Activated CD4-positive, alpha-beta memory T cell treated with anti-CD3 and anti-CD28 coated beads, Interleukin-2, amount 10 ng/mL, durations not matched to agents 7 days and 5 days (primary cell): ENCODE measurements at places on chromosomes 1 and 21.

DNA sequence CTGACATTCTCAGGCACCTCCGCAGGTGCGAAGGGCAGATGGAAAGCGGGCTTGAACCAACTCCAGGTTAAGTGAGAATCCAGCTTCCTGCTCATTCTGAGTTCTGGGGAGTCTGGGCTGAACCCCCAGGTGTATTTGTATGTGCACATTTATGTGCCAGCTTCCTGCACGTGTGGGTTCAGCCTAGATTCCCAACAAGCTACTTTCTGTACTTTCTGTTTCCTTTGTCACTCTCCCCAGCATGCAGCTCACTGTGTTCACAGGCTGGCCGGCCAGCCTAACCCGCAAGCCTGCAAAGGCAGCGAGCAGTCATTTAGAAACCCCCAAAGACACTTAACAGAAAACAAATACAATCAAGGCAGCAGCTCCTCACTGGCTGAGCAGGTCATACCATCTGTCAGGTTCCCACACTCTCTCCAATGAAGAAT is 1.3 kb upstream of the IL19 start:
- peak overlapping the region; percentile 4 for H3K4me3 ChIP-seq
- DNase-seq: peak; percentile 85
- H3K4me1 ChIP-seq: peaks cover 87% of the 10 kb centered on the region
- H3K36me3 ChIP-seq: peaks cover 3% of the 10 kb centered on the region
- H3K27me3 ChIP-seq: peaks cover 29% of the 10 kb centered on the region

DNA sequence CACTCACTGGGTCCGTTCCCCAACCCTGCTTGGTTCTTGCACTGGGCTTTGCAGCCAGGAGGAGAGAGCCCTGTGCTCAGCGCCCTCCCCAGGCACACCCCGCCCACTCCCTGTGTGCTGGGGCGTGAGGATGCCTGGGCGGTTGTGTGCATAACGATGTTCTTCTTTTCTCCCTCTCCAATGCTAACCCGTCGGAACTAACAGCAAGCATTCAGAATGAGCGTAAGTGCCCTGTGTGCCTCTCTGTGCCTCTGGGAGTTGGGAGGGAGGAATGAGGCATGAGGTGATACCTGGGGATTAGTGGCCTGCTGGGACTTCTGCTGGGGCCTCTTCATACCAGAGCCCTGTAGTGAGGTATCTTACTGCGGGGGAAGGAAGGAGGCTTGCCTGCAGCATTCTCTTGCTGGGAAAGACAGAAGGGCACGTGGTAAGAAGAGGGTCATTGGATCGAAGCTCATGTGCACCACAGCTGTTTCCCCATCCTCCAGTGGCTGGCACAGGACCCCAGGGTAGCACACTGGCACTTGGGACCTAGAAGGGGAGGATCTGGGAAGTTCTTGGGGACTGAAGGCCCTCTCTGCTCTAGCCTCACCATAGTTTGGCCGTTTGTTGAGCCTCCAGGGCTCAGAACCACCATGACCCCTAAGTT is 79.8 kb downstream of the NFASC start:
- H3K27me3 ChIP-seq: peaks cover 3% of the 10 kb centered on the region
- no peaks in the 10 kb centered on the region for H3K4me1 ChIP-seq
- DNase-seq: no peak
- H3K4me3 ChIP-seq: no peak overlapping the region
- no peak overlapping the region for H3K27ac ChIP-seq

GRCh38 chr1:172708452-172708851 is 49.5 kb downstream of the FASLG start:
- no peaks in the 10 kb centered on the region for H3K36me3 ChIP-seq
- peaks cover 20% of the 10 kb centered on the region for H3K27me3 ChIP-seq
- H3K4me3 ChIP-seq: no peak overlapping the region

DNA sequence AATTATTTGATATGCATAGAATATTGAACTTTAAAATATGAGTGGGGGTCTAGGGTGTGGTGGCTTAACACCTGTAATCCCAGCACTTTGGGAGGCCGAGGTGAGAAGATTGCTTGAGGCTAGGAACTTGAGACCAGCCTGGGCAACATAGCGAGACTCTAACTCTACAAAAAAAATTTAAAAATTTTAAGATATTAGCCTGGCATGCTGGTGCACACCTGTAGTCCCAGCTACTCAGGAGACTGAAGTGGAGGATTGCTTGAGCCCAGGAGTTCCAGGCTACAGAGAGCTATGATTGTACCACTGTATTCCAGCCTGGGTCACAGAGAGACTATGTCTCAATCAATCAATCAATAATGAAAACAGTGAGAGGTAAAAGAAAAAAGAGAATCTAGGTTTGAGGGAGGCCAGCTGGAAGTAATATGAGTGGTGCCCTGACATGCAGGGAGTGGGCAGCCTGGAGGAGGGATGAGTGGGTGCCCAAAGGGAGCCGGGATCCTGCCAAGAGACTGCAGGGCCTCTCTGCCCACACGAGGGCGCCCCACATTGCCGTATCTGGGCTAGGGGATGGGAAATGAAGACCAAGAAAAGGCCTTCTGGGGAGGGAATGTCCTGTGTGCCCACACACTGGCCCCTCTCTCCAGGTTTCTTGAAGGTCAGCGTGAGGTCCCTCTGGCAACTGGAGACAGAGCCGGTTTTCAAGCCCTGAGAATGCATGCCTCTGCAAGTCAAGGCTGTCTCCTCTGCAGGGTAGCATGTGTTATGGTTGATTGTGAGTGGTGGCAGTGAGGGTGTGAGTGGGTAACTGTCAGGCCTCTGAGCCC is 93.9 kb upstream of the PPM1J start:
- H3K4me1 ChIP-seq: peaks cover 3% of the 10 kb centered on the region
- DNase-seq: peak; percentile 76
- no peaks in the 10 kb centered on the region for H3K36me3 ChIP-seq
- H3K27me3 ChIP-seq: peaks cover 29% of the 10 kb centered on the region
- no peak overlapping the region for H3K4me3 ChIP-seq
- H3K27ac ChIP-seq: no peak overlapping the region

- no peak for DNase-seq
- H3K4me3 ChIP-seq: no peak overlapping the region
- H3K27ac ChIP-seq: no peak overlapping the region
- peaks cover 13% of the 10 kb centered on the region for H3K4me1 ChIP-seq
- peaks cover 82% of the 10 kb centered on the region for H3K36me3 ChIP-seq
These were observed 161.3 kb downstream of the TGFBR3 start for GRCh38 chr1:91724644-91725043.

DNA sequence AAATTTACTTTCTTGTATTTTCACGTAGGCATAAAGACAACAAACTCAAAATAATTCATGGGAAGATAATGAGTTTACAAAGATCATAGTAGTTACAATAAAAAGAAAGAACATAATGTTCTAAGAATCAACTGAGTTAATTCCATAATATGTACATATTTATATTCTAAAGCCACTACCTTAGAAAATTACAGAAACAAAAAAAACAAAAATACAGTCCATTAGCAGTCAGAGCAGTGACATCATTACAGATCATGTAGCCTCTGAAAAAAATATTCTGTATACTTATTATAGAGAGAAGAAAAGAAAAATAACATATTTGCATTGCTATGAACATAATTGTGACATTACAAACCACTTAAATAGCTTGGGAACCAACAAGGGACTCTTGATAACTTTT is 360.1 kb upstream of the RGS18 start:
- no peaks in the 10 kb centered on the region for H3K4me1 ChIP-seq
- H3K4me3 ChIP-seq: no peak overlapping the region
- H3K27ac ChIP-seq: no peak overlapping the region
- DNase-seq: no peak
- no peaks in the 10 kb centered on the region for H3K27me3 ChIP-seq

DNA sequence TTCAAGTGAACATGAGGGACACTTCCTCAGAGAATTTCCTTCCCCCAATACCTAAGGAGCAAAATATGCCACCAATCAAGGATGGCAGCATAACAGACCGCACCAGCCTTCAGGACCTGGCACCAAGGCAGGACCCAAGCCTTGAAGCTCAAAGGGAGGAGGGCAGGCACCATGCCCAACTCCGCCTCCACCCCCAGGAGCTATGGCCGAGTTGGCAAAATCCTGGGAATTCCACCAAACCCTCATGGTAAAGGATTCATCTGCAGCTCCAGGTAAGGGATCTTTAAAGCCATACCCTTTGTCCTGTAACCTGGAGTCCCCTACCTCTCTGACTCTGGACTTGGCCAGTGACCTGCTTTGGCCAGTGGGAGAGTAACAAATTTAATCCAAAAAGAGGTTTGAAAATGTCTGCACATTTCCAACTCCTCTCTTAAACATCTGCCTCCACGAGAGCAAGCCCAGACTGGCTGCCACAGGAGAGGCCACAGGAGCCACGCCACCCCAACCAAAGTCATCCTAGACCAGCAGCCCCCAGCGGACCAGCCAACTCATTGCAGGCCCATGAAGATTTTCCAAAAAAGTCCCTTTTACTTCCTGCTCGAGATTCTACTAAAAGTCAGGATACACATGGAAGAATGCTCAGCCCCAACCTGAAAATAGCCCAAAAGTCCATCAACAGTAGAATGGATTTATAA is 41.9 kb downstream of the NPHP4 start:
- DNase-seq: no peak
- H3K4me1 ChIP-seq: peaks cover 38% of the 10 kb centered on the region
- peak overlapping the region; percentile 21 for H3K27ac ChIP-seq
- H3K27me3 ChIP-seq: no peaks in the 10 kb centered on the region

DNA sequence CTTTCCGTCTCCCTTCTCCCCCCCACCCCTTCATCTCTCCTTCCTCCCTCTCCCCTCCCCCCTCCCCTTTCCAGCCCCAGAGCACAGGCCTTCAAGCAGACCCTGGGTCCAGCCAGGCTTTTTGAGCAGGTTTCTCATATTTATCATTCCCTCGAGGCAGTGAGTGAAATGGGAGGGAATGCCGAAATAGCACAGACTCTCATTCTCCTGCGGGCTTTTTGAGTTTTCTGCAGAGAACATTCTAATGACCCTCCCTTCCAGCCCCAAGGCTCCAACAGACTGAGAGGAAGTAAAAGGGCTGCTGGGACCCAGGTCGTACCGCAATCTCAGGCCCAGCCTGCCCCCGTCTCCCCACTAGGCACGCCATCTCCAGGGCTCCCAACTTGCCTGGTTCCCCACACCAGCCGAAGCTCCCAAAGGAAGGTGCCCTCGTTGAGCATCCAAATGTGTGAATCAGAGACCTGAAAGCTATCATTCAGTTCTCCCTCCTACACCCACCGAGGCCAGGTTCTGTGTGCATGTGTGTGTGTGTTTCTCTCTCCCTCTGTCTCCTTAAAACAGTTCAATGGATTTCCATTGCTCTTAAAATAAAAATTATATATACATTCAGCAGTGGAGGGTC is 22.3 kb downstream of the ACTA1 start:
- peaks cover 18% of the 10 kb centered on the region for H3K4me1 ChIP-seq
- peaks cover 64% of the 10 kb centered on the region for H3K27me3 ChIP-seq
- no peak overlapping the region for H3K4me3 ChIP-seq
- H3K36me3 ChIP-seq: no peaks in the 10 kb centered on the region
- H3K27ac ChIP-seq: no peak overlapping the region
- no peak for DNase-seq

- H3K4me3 ChIP-seq: no peak overlapping the region
- H3K27ac ChIP-seq: no peak overlapping the region
- peaks cover 29% of the 10 kb centered on the region for H3K27me3 ChIP-seq
These were observed 607 bp upstream of the LGR6 start for GRCh38 chr1:202192770-202193613.

- no peak overlapping the region for H3K27ac ChIP-seq
- no peak overlapping the region for H3K4me3 ChIP-seq
- H3K27me3 ChIP-seq: peaks cover 11% of the 10 kb centered on the region
- peak; percentile 58 for DNase-seq
These were observed 67.1 kb downstream of the UBE2T start for GRCh38 chr1:202274611-202275010.

DNA sequence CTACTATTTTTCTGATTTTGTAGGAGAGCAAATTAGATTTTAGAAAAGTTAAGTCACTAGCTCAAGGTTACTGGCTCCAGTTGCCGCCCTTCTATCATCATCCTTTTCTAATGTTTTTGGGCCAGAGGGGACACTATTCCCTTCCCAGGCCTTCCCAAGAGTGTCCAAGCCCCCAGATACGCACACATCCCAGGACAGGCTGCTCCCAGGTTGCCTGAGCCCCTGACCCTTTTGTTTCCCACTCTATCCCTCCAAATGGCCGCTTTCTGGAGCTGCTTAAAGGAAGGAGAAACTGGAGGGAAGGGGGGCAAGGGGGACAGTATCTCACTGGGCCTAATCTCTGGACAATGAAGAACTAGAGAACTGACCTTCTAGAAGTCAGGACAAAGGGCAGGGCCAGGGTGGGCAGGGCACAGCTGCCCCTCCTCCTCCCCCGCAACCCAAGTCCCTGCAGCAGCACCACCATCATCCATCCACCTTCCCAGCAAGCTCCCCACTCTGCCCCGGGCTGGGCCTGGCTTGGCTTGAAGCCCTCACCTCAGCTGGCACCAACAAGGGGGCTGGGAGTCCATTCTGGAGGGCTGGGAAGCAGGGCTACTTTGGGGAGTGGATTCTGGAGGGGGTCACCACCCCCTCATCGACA is 1.1 kb upstream of the MAP7D1 start:
- peak overlapping the region; percentile 80 for H3K4me3 ChIP-seq
- peaks cover 27% of the 10 kb centered on the region for H3K36me3 ChIP-seq
- H3K4me1 ChIP-seq: peaks cover 73% of the 10 kb centered on the region

DNA sequence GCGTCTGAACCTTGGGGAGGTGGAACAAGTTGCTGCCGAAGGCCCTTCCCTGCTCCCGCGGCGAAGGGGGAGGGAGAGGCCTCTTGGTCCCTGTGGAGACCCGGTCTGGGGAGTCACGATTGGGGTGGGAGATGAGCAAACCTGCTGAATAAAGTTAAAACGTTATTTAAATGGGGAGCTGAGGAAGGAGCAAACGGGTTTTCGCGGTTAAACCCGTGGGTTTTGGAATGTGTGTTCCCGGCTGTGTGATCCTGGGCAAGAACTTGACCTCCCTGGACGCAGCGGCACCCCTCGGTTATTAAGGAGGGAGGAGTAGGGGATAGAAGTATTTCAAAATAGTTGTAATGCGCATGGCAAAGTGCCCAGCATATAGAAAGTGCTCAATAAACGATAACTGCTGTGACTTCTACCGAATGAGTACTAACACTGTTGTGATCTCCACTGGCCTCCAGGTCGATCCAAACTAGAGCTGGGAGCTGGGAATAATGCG is 3.4 kb downstream of the FAM110D start:
- no peak for DNase-seq
- no peaks in the 10 kb centered on the region for H3K36me3 ChIP-seq
- H3K27me3 ChIP-seq: peaks cover 47% of the 10 kb centered on the region
- H3K4me3 ChIP-seq: no peak overlapping the region
- peaks cover 30% of the 10 kb centered on the region for H3K4me1 ChIP-seq
- H3K27ac ChIP-seq: no peak overlapping the region

GRCh38 chr1:171911506-171911905 is 70.2 kb downstream of the DNM3 start:
- no peak for DNase-seq
- H3K36me3 ChIP-seq: no peaks in the 10 kb centered on the region
- H3K27me3 ChIP-seq: peaks cover 2% of the 10 kb centered on the region
- H3K27ac ChIP-seq: no peak overlapping the region
